ENCODE measurements at places on chromosomes 6 and 20.

DNA sequence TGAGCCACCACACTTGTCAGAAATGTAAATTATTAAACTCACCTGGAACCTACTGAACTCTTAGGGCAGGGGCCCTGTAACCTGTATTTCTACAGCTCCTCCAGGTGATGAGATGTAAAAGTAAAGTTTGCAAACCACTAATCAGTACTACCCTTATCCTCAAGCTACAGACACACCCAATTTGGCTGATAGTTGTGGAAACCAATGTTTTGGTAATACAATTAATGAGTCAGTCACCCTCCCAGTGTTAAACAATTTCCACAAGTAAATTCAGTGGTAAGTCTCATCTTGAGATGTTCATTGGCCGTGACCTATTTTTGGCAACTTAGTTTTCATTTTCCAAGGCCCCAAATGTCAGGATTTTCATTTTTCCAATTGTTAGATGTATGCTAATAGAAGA lies 29.6 kb downstream of the GCNT2 start:
- no peak for DNase-seq

GRCh38 chr6:4370066-4370465 lies 234.7 kb upstream of the ECI2 start:
- DNase-seq, result no peak

GRCh38 chr20:42046371-42047085 lies 428.4 kb upstream of the CHD6 start:
- no peak for DNase-seq

DNA sequence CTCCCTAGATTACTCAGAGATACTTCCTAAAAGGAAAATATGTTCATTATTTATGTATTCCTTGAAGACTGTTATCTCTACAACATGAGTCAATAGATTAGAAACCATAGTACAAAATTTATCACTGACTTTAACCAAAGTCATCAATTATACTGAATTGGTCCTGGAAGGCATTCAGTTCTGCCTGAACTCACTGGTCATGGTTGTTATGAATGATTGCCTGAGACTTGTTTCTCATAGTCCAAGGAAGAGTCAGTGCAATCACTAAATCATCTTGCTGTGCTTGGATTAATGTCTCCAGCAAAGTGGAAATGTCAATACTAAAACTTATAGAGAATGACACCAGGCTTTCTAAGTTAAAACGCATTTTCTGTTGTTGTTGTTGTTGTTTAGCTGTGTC lies 878.6 kb upstream of the MANEA start:
- no peak for DNase-seq

DNA sequence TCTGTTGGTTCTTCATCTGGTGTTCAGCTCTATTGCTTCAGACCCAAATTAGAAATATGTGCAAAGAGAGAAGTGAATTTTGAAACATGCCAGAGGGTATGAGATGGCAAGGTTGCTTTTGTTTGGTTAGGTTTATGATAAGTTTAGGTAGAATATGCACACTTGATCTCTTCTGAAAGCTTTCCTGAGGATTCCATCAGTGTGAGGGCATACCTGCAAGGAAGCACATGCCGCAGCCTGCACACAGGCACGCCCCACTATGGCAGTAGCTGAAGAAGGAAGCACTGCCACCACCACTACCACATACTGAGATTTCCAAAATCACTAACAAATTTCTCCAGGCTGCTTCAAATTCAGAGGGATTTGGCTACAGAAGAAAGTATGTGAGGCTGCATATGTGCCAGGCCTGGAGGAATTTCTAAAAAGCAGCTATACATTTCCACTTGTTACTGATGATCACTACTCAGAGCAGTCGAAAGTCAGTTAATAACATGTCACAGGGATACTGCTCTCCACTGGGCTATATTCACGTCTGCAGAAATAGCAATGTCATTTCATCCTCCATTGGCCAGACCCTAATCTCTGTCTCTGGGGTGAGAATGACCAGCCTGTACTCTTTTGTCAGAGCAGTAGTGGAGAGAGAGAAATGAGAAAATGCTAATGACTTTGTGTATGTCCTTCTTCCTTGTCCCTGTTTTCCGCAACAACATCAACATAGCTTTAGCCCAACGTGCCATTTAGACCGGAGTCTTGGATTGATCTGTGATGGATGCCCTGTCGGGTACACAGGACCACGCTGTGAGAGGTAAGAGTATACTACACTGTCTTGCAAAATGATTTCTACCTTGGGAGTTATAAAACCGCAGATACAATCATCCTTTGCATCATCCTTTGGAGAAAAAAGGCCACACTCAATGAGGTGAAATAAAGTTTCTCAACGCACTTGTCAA lies 396.7 kb downstream of the LAMA2 start:
- DNase-seq, result no peak

DNA sequence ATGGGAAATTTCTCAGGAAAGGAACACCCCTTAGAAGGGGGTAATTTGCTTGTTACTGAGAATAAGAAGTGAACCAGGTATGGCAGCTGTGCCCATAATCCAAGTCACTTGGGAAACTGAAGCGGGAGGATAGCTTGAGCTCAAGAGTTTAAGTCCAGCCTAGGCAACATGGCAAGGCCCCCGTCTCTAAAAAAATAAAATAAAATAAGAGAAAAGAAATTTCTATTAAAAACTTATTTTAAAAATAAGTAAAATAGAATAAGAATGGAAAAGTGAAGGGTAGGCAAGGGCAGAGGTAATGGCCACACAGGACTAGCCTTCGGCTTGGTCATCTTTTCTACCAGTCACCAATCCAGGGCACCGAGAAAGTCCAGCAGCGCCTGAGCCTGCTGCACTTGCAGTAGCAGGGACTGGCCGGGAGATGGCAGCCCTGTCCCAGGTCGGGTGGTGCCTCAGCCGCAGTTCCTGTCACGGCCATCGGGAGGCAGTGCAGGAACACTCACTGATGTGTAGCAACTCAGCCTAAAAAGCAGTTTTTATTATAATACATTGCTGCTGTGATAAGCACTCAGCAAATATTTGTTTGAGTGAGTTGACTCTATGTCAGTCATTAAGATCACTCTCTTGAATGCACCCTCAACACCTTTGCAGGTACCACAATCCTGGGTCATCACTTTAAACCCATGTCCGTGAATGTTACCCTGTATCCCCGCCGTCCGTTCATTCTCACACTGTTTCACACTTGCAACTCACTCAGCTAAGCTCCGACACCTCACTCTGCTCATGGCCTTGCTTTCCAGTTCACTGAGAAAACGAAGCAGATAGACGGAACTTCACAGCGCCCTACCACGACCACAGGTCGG lies 23.2 kb upstream of the GCM1 start:
- DNase-seq, result peak; percentile 67

GRCh38 chr6:14035071-14035847 lies 82.3 kb upstream of the CD83 start:
- DNase-seq, result no peak

DNA sequence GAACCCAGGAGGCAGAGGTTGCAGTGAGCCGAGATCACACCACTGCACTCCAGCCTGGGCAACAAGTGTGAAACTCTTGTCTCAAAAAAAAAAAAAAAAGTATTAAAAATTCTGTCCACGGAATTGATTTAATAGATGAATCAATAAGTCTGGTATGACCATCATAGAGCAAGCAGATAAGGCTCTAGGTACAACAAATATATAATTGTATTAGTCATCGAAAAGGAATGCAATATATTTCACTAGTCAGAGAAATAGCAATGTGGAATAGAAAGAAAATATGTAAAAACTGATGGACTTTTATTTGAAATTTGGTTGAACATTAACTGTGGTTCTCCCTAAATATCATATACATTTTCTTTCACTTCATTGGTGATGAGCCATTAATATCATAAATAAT lies 476.8 kb upstream of the AGPAT4 start:
- no peak for DNase-seq

DNA sequence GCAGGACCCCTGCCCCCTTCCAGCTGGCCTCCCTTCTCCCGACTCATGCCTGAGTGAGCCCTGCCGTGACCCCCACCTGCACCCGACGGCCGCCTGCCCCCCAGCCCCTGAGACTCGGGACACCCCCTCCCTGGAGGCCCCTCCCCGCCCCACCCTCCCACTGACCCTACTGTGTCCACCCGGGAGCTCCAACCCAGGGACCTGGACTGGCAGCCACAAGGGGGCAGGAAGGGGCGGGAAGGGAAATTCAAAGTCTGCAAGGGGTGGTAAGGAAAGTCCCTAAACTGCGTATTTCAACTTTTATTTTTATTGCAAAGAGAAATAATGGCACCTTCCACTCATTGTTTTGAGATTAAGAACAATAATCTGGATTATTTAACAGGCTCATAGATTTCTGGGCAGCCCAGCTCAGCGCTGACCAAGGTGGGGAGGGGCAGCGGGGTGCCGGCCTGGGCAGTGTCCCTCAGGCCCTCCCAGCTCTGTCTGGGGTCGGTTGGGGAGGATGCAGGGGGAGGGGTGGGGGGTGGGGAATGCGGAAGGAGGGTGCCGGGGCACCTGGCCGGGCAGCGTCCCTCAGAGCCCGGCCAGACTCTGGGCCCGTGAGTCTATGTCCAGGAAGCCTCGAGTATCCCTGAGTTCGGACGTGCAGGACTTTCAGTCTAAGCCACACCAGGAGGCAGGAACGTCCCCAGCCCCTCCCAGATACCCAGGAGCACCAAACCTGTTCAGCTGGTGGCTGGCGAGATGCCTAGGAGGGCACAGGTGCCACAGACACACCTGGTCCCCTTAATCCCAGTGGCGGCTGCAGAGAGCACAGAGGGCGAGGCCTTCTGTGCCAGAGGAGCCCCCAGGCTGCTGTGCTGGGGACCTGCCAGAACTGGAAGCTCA lies 1.3 kb upstream of the PTK6 start:
- DNase-seq, result no peak

DNA sequence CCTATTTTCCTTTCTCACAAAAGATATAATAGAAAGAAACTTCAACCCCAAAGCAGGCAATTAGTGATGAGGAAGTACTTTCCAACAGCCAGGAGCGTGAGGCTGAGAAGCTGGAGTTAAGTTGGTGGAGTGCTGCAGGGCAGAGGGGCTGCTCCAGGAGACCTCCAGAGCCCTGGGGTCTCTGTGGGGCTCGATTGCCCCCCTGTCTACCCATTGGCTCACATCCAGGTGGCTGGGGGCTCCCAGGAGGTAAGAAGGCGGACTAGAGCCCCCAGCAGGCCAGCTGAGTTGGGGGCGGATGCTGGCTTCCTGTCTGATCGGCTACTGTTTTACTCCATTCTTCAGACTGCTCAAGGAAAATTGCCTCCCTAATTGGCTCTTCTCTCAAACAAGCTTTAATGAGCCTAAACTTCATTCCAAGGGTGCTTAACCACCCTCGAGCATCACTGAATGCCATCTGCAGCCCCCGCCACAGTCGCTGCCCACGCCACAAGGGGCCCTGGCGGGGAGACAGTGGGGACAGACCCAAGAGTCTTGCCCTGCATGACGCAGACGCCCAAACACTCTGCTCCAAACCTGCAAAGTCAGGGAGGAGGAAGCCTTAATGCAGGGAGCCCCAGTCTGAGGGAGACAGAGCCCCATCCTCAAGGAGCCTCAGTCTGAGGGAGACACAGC lies 78.6 kb downstream of the MDGA1 start:
- no peak for DNase-seq

GRCh38 chr20:22453244-22454080 lies 130.9 kb downstream of the FOXA2 start:
- no peak for DNase-seq

GRCh38 chr6:145315982-145316600 lies 419.2 kb downstream of the EPM2A start:
- DNase-seq, result no peak

DNA sequence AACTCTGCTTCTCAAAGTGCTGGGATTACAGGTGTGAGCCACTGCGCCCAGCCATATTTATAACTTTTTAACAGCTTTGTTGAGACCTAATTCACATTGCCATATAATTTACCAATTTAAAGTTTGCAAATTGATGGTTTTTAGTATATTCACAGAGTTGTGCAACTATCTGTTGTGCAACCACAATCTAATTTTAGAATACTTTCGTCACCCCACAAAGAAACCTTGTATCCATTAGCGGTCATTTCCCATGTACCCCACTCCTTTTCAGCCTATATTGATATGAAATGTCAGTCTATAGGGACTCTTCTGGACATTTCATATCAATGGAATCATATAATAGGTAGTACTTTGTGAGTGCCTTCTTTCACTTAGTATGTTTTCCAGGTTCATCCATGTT lies 55.8 kb downstream of the FOXO3 start:
- DNase-seq, result no peak

- DNase-seq, result no peak
These were observed 167.1 kb downstream of the PRL start for GRCh38 chr6:22129751-22130150.

- DNase-seq, result no peak
These were observed 61.5 kb downstream of the SYNE1 start for GRCh38 chr6:152575621-152576150.

- no peak for DNase-seq
These were observed 81.1 kb downstream of the PLCG1 start for GRCh38 chr20:41218466-41218865.

- no peak for DNase-seq
These were observed 79.9 kb downstream of the PREX1 start for GRCh38 chr20:48747840-48748414.

DNA sequence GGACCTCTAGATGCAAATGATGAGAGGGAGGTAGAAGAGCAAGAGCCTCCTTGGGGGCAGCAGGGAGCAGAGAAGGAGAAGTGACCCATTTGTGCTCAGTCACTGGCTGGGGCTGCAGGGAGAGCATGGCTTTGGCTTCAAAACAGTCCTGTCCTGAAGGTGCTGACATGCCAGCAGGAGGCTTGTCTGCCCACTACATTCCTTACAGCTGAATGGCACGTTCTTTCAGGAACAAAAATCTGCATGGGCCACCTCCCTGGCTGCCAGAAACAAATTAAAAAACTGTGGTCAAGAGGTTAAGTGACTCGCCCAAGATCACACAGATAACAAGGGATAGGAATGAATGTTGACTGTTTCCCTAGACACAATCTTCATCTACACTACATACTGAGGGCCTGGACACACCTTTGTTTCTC lies 188.8 kb downstream of the HIVEP2 start:
- DNase-seq, result no peak

DNA sequence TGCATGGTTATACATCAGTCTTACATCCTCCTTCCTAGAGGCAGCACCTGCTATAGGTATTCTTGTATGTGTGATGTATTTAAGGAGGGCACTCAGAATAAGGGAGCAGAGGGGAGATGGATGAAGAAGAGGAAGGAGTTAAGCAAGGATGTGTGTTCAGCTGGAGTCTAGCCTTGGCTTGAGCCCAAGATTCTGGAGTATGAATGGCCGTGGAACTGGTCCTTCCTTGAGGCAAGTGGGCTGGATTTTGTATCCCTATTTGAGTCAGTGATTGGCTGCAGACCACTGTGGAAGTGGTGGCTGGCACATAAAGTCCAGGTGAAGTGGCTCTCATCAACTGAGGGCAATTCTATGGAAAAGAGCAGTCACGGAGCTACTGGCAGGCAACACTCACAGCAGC lies 112.0 kb upstream of the RNF24 start:
- no peak for DNase-seq

- DNase-seq, result no peak
These were observed 33.0 kb upstream of the GPR6 start for GRCh38 chr6:109945091-109945490.

DNA sequence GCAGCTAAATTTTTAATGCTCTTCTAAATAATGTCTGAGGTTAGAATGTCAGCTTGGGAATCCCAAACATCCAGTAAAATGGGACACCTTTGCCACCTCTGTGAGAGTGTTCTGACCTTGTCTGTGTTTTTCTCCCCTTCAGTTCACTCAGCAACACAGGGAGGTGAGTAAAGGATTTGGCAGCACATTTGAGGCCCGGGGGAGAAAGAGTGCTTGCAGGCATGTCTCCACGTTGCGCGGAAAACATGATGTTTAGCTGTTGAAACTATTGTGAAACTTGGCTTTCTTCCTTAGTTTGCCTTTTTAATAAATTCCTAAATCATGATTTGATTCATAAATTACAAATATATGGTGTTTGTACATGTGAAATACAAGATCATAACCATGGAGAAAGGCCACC lies 707.8 kb upstream of the FLRT3 start:
- no peak for DNase-seq

- no peak for DNase-seq
These were observed 104.6 kb upstream of the PLEKHG1 start for GRCh38 chr6:150495126-150495525.
